ENCODE measurements at places on chromosomes 6 and 20.

DNA sequence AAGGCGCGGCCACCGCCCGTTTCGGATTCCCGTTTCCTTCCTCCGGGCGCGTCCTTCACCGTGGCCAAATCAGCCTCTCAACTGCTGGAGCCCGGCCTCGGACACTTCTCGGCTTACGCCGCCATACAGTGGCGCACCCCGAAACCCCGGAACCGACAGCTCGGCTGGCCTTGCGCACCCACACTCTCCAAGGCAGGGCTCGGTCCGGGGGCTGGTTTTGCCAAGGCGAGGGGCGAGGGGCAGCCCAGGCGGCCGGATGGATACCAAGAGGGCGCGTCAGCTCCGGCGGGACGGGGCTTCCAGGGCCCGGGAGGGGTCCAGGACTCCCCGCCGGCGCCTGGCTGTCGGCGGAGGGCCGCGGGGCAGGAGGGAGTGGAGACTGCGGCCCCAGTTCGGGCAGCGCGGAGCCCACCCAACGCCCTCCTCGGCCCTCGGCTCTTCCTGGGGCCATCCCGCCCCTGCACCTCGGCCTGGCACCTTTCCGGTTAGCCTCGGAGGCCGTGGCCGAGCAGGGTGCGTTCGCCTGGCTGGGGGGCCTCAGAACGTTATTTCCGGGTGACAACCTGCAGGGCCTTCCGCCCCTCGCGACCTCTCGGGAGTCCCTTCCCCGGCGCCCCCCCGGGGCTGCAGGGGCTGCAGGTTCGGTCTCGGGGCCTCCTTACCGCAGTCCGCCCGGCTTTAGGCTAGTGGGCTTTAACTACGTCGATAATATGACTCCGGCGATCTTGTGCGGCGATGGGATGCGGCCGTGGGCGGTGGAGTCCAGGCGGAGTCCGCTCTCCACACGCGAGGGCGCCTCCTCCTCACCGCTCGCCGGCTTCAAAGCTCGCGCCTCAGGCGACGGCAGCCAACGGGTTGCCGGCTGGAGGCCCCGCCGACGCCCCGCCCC lies 697 bp upstream of the CEP43 start:
- no peak for DNase-seq

- peak; percentile 13 for DNase-seq
These were observed 32.1 kb upstream of the ID4 start for GRCh38 chr6:19805129-19805481.

DNA sequence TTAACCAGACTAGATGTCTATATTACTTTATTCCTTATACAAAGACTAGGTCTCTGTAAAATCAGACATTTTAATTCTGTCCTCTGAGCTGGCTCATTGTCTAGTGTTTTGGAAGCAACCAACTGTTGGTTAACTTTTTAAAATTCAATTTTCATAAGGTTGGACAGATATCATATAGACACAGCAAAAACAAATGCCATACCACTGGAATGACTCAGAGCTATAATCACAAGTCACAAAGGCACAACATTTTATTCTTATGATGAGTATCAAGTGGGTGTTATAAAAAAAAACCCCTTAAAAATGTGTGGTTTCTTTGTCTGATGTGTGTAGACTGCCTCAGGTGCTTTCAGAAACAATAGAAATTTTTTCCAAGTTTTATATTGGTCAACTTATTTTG lies 296.2 kb upstream of the MARCKS start:
- DNase-seq: no peak

DNA sequence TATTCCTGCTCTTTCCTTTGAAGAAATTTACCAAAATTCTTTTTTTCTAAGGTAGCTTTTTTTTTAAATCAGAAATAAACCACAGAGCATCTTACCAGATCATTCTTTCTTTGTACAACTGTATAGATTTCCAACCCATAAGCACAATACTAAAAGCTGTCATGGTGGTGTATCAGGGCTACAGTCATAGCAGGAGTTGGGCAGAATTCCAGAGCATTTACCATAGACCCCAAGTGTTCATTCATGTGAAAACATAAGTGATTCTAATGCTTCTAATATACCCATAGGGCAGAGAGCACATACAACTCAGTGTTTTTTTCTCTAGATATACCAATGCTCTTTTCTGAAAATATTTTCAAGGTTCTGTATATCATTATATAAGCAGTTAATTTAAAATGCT lies 392.5 kb downstream of the FRK start:
- DNase-seq: no peak

- no peak for DNase-seq
These were observed 20.9 kb downstream of the FARS2 start for GRCh38 chr6:5282191-5282623.

GRCh38 chr20:31841928-31842327 lies 3.5 kb downstream of the FOXS1 start:
- no peak for DNase-seq

- peak; percentile 9 for DNase-seq
These were observed 78.8 kb downstream of the MAP7 start for GRCh38 chr6:136471372-136471771.

- no peak for DNase-seq
These were observed 5.6 kb downstream of the HTR1E start for GRCh38 chr6:86942769-86943516.

- DNase-seq: no peak
These were observed 5.6 kb upstream of the ANKRD60 start for GRCh38 chr20:58233881-58234528.

DNA sequence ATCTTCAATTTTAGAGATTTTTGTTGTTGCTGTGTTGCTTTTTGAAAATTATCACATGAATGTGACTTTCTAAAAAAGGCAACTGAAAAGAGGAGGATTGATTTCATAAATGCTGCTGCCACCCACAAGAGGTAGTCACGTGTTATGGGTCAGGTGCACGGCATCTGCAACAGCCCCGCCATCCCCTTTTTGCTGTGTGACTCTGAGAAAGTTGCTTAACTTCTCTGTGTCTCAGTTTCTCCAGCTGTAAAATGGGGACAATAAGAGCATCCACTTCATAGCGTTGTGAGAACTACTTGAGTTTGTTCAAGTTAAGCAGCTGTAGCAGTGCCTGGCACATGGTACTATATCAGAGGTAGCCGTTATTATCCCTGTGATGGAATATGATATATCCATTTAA lies 10.7 kb downstream of the CCN5 start:
- DNase-seq: no peak

GRCh38 chr20:60694763-60695162 lies 557.3 kb upstream of the CDH4 start:
- DNase-seq: no peak

DNA sequence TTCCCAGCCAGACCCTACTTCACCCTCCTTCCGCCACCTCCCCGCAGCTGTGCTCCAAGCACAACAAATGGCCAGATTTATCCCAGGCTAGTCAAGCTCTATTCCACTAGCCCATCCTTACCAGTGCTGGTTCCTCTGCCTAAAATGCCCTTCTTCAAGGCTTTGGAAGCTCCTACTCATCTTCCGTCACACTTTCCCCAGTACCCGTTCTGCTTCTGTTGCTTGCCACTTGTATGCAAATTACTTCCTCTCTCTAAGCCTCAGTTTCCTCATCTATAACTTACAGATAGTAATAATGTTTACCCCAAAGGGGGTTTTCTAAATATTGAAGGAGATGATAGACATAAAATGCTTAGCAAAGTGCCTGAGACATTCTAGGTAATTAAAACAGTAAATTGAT lies 193.1 kb downstream of the MAFB start:
- DNase-seq: no peak

DNA sequence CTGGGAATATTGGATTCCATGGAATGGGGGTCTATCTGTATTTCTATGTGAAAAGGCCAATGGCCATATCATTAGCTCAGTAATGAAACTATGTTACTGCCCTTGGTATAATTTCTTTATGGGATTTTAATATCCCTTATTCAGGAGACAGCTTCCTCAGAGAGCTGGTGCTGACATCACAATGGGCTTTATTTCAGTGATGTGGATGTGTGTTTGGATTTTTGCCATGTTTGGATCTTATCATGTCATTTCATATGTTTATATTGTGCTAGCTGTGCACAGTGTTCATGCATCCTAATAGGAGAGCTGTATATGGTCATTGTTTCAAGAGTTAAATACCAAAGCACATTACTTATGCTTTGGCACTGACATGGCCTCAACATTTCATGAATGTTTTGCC lies 806.1 kb upstream of the MAP3K7 start:
- no peak for DNase-seq

GRCh38 chr6:153758516-153758915 lies 280.5 kb upstream of the OPRM1 start:
- no peak for DNase-seq

- DNase-seq: no peak
These were observed 40.4 kb upstream of the EDN1 start for GRCh38 chr6:12249541-12250382.

GRCh38 chr6:92132457-92132856 lies 1286.9 kb downstream of the EPHA7 start:
- DNase-seq: no peak

Measured in Kasumi-1 (cell line).